ENCODE measurements at places on chromosomes 13 and 19.

DNA sequence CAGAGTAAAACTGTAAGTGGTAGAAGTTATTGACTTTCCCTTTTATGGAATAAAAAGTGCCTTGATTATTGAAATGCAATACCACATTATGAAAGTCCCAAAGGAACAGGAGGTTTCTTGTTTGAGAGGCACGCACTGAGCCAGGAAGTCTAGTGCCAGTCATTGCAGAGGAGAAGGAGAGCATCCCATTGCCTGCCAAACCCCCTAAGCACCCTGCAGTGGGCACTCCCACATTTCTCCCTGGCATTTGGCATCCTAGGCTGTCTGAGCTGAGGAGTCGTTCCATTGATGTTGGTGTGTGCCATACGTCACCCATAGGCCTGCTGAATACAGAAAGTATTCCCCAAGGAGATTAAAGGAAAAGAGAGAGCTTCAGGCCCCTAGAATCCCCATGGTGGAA lies 85.7 kb upstream of the MBNL2 start:
- DNase-seq: no peak

- no peak for DNase-seq
These were observed 309.6 kb upstream of the TMTC4 start for GRCh38 chr13:100984085-100984705.

GRCh38 chr19:12786141-12786870 lies 5.0 kb upstream of the JUNB start:
- peak; percentile 71 for DNase-seq

GRCh38 chr13:39888865-39889810 lies 233.7 kb downstream of the COG6 start:
- no peak for DNase-seq

- no peak for DNase-seq
These were observed 1.5 kb upstream of the LIPE start for GRCh38 chr19:42428676-42429075.
